ENCODE measurements at places on chromosomes 12 and 14.

GRCh38 chr14:73403181-73403752 lies 55.1 kb downstream of the NUMB start:
- DNase-seq, result no peak

- DNase-seq, result no peak
These were observed 960.9 kb upstream of the FBXO33 start for GRCh38 chr14:40393143-40393542.

DNA sequence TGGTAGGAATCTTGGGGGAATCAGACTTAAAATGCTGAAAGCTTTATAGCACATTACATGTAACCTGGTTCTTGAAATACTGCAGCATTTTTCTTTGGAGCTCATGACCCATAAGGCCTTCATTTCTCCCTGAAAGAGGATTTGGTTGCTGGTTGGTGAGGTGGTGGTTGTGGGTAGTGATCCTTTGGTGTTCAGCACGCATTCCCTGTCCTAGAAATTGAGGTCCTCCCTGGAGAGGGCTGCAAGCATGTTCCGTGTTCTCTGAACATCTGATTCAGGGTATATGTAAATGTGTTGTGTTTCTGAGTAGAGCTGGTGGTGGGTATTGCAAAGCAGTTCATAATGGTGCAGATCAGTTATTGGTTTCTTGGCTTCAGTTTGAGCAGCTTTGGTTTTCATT lies 2.0 kb downstream of the SCN8A start:
- DNase-seq, result no peak

- DNase-seq, result no peak
These were observed 4.5 kb downstream of the FICD start for GRCh38 chr12:108519558-108519957.

DNA sequence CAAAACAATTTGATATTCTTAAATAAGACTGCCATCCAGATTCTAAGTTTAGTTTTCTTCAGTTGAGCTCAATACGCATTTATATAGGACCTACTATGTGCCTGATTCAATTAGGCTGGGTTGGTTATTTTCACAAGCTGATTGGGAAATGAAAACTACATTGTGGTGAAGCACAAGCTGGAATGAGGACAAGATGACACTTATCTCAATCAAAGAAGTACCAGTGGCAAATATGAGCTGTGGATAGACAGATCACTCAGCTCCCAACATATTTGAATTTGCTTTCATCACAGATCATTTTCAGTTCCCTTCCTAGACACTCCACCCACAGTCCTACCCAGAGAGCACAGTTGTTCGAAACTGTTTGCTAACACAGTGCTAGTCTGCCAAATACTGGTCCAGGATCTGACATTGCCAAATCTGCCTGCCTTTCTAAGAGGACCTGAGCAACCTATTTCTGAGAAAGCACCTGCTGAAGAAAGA lies 74.7 kb downstream of the LLPH start:
- no peak for DNase-seq

DNA sequence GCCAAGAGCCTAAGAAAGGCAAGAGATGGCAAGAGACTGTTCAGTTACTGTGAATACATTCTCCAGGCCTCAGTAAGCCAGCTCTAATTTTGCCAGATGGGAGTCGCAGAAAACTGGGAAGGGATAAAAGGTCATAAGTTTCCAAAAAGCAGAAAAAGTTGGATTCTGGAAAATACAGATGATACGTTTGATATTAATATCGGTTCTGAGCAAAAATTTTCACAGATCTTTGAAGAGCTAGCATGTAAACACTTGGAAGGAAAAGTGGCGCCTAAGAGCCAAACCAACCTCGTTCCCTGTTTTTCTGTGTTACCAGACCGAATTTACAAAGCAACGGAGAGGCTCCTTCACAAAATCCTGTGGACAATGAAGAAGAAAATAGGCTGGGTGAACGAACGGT lies 7.8 kb upstream of the EML1 start:
- no peak for DNase-seq

GRCh38 chr12:94504386-94504785 lies 44.7 kb upstream of the CEP83 start:
- DNase-seq, result no peak

DNA sequence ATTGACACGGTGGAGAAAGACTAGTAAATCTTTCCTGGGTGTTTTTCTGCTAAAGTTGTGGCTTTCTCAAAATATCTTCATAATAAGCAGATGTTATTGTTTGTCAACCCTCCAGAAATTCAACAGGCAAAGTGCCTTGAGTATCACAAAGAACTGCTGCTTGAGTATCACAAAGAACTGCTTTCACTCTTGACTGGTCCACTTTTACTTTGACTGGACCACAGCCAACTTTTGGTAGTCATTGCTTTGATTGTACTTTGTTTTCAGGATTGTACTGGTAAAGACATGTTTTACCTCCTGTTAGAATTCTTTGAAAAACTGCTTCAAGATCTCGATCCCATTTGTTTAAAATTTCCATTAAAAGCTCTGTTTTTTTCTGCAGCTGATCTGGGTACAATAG lies 62.6 kb downstream of the PDZRN4 start:
- no peak for DNase-seq

DNA sequence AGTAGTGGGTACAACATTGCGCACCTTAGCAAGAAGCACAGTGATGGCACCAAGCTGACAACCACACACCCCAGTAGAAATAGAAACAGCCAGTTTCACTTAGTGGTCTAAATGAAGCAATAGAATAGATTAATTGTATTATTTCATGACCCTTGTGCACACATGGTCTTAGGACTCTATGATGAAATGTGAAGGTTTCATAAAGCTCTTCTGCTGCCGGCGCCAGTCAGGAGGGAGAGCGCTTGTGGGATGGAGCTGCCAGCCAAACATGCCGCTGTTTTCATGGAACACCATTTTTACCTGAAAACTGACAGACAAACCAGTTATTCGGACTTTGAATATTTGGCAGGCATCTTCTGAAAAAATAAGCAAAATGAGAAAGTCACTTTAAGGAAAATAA lies 100.0 kb downstream of the PPP2R5C start:
- DNase-seq, result no peak

- DNase-seq, result no peak
These were observed 691.8 kb downstream of the TMEM121 start for GRCh38 chr14:106218174-106218573.

DNA sequence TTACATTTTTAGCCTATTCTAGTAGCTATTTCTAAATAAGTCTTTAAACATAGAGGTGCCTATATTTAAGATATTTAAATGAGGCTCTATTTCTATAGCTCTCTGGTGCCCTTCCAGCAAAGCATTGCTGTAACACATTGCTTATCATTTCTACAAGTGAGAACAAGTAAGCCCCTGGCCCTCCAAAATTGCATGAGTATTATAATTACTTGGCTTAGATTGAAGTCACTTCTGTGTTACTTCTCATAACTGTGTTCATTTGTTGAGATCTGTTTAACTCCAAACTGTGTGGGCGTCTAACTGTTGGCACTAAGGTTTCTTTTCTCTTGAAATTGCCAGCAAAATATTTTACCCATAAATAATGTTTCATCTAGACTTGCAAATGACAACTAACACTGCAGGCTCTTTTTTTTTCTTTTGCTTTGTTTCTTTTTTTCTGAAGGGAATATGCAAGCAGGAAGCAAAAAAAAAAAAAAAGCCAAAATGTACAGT lies 66.5 kb downstream of the DAD1 start:
- DNase-seq, result no peak

DNA sequence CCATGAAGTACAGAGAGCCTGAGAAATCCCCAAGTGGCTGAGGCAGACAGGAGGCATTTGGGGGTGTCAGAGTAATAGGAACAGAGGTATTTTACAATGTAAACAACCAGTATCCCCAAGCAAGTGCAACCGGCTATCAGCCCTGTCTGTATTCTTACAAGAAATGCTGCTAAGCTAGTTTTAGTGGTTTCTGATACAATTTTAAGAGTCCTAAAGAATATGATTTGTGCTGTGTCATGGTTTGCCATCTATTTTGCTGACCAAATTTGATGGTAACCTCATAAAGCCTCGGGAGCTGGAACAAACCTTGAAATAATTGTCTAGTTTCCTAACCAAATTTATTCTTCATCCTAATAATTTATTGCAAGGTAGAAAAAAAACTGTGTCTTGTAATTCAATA lies 46.7 kb upstream of the EGLN3 start:
- DNase-seq, result no peak

- DNase-seq, result no peak
These were observed 5.7 kb downstream of the GNG2 start for GRCh38 chr14:51865953-51866747.

DNA sequence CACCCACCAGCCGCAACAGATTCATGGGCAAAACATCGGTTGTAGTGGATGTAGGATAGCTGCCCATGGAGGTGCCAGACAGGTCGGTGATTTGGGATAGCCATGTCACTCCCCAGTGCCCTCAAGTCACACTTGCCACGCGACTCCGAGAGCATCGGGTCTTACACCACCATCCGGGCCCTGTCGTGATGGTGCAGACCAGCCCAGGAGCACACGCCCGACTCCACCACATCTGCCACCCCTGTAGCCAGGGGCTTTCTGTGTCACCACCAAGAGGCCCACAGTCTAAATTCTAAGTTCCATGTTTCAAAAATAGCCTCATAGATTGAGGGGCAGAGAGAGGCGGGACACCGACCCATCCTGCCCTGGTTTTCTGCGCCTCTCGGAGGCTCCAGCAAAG lies 18.0 kb downstream of the FOXN4 start:
- no peak for DNase-seq

DNA sequence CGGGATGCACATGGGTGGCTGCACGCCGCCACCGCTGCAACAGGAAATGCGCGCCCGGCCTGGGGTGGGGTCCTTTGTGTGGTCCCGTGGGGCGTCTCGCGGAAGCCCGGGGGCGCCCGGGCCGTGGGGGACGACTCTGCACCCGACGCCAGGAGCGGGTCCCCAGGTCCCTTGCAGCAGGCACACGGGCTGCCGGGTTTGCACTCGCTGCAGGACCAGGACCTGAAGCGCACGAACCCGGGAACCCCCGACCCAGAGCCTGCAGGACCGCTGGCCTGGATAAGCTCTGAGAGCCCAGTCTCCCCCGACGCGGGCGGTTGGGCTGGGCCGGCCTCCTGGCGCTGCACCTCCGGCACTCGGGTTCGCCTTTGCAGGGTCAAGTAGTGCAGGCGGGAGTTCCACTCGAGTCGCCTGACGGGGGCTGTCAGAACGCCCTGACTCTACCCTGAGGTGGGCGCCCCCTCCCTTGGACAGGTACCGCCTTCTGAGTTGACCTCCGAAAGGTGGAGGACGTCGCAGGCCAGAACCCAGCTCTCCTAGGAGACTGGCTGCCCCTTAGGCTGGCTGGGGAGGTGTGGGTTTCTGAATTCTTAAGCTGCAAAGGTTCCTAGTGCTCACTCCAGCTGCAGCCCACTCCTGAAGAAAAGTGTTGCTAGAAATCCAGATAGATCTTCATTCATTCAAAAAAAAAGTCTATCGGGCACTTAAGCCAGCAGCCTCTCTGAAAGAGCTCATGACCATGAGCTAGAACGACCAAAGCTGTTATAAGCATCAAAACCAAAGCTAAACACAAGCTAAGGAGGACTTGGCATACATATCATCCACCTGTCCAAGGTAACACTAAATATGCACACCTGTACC lies 68.0 kb downstream of the RNF34 start:
- no peak for DNase-seq

DNA sequence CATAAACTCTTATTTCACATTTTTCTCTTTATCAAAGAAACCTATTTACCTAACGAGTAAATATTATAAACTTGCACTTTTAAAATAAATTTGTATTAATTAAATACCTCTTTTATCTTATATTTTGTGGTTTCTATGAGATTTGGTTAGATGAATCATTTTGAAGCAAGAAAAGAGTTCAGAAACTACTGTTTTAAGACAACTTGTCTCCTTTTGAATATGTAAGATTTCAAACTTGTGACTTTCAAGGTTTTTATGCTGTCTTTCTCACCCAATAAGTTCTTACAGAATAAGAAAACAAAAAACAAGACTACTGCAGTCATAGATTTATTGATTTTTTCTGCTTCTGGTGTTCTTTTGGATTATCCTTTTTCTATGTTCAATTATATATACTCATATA lies 339.0 kb downstream of the SNAPC1 start:
- DNase-seq, result no peak

- DNase-seq, result no peak
These were observed 12.9 kb downstream of the SERPINA6 start for GRCh38 chr14:94310248-94310647.

DNA sequence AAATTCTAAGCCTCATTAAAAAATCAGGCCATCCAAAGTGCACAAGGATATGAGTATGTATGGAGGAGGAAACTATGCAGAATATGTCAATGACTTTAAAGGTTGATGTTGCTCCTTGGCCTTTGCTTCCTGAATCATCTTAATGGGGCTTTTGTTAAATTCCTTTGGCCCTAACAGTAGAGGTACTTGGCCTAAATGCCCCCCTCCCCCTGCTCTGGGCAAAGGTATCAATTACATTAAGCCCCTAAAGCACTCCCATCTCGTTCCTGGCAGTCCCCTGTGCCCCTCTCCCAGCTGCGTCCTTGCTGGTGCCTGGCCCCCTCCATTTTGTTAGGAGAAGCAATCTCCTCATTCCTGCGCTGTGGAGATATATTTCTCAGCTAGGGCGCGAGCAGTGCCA lies 4.8 kb downstream of the COPZ1 start:
- DNase-seq, result no peak

- no peak for DNase-seq
These were observed 341.5 kb upstream of the TMPO start for GRCh38 chr12:98173773-98174427.

- DNase-seq, result no peak
These were observed 1053.5 kb upstream of the FBXO33 start for GRCh38 chr14:40485688-40486087.

- no peak for DNase-seq
These were observed 21.3 kb upstream of the LDHB start for GRCh38 chr12:21678959-21679358.

DNA sequence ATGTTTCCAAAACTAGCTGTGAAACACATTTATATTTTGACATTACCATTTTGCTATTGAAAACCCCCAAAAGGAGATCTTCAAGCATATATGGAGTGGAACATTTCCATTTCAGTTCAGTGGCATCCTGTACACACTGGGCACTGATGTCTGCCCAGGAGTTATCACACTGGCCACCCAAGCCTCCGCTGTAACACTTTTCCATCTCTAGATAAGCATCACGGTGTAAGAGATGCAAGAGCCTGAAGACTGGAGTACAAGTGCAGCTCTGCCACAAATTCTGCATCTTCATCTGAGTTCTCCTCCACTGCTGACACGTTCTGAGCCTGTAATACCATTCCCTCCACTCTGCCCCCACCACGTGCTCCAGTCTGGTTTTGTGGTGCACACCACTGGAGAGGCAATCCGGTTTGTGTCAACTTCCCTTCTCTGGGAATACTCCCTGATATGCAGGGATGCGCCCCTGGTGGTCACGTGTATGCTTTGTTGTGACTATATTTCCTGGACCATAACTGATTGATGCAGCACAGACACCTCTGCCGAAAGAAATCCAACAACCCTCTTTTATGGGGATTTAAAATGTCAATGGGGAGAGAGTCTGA lies 12.7 kb downstream of the SPTLC2 start:
- DNase-seq, result peak; percentile 34

GRCh38 chr12:2698566-2698965 lies 96.2 kb upstream of the FKBP4 start:
- DNase-seq, result no peak

- no peak for DNase-seq
These were observed 24.9 kb downstream of the TCTN1 start for GRCh38 chr12:110638796-110639195.

Data from Peyer's patch (tissue), 4 donors.